Non-pigmented ciliary epithelial cell (primary cell): ENCODE measurements at places on chromosomes 5 and 9.

- peak; percentile 3 for DNase-seq
Measured at GRCh38 chr9:28976684-28977083, 1403.4 kb upstream of the C9orf72 start.

GRCh38 chr9:93346231-93347112 lies 105.0 kb upstream of the FAM120A start:
- no peak for DNase-seq

- no peak for DNase-seq
Measured at GRCh38 chr5:79568632-79569190, 43.5 kb upstream of the TENT2 start.

DNA sequence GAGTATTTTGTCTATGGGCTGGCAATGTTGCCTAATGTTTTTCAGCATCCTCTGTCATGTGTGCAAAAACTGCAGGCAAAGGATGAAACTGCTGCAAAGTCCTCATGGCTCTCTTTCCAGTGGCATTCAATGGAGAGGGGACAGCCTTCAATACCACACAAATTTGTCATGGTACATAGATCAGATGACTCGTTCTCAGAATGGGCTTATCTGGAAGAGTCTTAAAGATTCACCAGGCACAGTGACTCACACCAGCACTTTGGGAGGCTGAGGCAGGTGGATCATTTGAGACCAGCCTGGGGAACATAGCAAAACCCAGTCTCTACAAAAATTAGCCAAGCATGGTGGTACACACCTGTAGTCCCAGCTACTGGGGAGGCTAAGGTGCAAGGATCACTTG lies 5.3 kb downstream of the CDKN2AIPNL start:
- no peak for DNase-seq
